Spinal cord (tissue), 10 donors: ENCODE measurements at places on chromosomes 13 and 19.

GRCh38 chr13:37345869-37346268, 240.4 kb upstream of the CSNK1A1L start:
- H3K36me3 ChIP-seq = no peaks in the 10 kb centered on the region
- H3K27ac ChIP-seq = no peak overlapping the region
- no peaks in the 10 kb centered on the region for H3K4me1 ChIP-seq
- no peak overlapping the region for H3K4me3 ChIP-seq

GRCh38 chr13:107736170-107736569, 479.2 kb downstream of the LIG4 start:
- no peaks in the 10 kb centered on the region for H3K4me1 ChIP-seq
- no peak for DNase-seq
- no peak overlapping the region for H3K4me3 ChIP-seq
- no peaks in the 10 kb centered on the region for H3K27me3 ChIP-seq
- no peak overlapping the region for H3K27ac ChIP-seq
- no peaks in the 10 kb centered on the region for H3K36me3 ChIP-seq

GRCh38 chr19:20070691-20071090, 7.1 kb upstream of the ZNF90 start:
- no peaks in the 10 kb centered on the region for H3K4me1 ChIP-seq
- no peaks in the 10 kb centered on the region for H3K36me3 ChIP-seq
- H3K4me3 ChIP-seq = no peak overlapping the region

DNA sequence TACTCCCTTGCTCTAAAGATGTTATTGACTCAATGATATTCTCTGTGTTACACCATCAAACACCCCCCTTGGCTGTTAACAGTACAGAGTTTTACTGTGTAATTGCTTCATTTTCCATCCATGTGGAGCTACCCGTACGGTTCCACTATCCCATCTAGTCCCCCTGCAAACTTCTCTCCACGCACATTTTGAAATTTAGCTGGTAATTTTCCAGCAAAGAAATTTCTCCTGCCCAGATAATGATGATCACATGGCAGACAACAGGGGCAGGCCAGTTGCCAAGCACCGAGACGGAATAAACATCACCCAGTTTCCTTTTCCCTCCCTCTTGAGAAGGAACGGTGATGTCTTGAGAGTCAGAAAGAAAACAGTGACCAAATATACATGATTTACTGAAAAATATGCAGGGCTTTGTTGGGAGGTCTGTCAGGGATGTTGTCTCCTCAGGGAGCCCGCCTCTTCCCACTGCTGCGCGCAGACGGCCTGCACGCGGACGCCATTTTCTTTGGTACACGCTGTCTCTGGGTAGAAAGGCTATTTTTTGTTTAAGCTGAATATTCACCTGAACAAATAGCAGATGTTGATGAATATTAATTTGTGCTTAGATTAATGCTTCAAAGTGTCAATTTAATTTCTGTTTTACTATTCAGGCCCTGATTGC, 109.9 kb downstream of the OLFM4 start:
- no peaks in the 10 kb centered on the region for H3K36me3 ChIP-seq
- DNase-seq = no peak
- H3K4me1 ChIP-seq = peaks cover 8% of the 10 kb centered on the region
- no peaks in the 10 kb centered on the region for H3K27me3 ChIP-seq
- no peak overlapping the region for H3K4me3 ChIP-seq
- no peak overlapping the region for H3K27ac ChIP-seq
